Astrocyte of the spinal cord (primary cell): ENCODE measurements at places on chromosomes 7 and 10.

DNA sequence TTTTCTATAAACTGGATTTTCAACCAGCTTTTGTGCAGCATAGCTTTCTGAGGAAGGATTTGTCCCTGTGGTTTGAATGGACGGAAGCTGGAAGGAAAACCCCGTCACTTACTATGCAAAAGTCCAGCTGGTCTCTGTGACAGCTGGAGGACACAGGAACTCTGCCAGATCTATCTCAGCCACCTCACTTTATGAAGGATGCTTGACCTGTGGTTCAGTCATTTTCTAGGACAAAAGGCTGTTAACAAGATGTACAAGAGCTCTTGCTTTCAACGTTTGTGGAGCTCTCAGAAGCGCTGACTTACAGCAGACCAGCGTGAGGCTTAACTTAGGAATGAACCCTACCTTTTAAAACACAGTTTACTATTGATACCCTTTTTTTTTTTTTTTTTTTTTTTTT, 90.8 kb downstream of the CREM start:
- no peak for DNase-seq

GRCh38 chr10:56318816-56319215, 42.2 kb downstream of the ZWINT start:
- DNase-seq: no peak

GRCh38 chr7:132084776-132085388, 491.4 kb downstream of the PLXNA4 start:
- no peak for DNase-seq

GRCh38 chr7:102317231-102318059, 30.8 kb downstream of the SH2B2 start:
- no peak for DNase-seq

DNA sequence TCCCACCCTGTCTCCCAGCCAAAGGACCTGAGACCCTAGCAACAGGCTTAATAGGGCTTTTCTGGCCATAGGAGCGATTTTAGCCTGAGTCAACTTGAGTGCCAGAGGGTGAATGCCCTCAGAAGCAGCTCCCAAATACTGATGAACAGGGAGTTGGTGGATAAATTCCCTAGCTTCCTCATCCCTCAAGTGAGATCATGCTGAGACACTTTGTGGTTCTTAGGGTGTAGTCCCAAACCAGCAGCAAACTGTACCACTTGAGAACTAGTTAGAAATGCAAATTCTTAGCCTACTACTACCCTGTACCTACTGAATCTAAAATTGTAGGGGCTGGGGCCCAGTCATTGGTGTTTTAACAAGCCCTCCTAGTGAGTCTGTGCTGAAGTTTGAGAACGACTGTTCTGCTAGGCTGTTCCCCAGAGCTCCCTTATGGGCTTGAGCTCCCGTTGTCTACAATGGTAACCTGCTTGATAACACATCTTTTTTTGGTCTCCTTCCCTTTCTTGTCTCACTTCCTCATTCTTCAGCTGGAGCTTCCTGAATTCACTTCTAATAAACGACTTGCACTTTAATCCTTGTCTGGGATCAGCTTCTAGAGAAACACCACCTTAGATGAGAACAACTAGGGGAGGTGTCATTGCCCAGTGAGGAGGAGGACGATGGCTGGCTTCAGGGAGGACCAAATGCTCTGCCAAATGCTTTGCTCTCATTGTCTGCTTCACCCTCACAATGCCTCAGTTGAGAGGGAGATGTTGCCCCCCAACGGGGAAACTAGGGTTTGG, 18.2 kb upstream of the CDH23 start:
- DNase-seq: no peak

DNA sequence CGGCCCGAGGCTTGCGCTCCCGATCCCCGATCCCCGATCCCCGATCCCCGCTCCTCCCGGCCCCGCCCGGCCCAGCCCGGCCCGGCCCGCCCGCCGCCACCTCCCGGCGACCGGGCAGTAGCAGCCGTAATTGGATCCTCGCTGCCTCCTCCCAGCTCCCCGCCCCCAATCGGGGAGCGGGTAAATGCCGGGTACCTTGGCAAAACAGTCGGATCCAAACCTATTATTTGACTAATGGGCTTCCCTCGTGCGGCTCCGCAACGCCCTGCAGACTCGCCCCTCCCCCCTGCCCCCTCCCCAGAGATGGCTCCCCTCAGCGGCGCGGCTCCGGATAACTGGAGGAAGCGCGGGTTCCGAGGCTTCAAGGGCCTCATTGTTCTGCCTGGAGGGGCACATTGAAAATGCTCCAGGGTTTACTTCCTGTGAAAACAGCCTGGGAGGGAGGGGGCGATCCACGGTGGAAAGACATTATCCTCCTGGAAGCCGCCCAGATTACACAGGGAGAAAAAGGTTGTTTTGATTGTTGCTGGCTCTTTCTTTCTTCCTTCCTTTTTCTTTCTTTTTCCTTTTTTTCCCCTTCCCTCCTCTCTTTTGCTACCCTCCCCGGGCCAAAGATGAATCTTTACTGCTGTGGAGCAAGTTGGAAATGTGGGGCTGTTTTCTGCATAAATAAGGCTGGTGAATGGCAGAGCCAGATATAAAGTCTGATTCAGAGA, 94.7 kb upstream of the ZMIZ1 start:
- peak; percentile 79 for DNase-seq

GRCh38 chr10:128044186-128044585, 82.0 kb downstream of the MKI67 start:
- DNase-seq: no peak

- no peak for DNase-seq
Measured at GRCh38 chr7:111051832-111052231, 39.1 kb upstream of the LRRN3 start.

DNA sequence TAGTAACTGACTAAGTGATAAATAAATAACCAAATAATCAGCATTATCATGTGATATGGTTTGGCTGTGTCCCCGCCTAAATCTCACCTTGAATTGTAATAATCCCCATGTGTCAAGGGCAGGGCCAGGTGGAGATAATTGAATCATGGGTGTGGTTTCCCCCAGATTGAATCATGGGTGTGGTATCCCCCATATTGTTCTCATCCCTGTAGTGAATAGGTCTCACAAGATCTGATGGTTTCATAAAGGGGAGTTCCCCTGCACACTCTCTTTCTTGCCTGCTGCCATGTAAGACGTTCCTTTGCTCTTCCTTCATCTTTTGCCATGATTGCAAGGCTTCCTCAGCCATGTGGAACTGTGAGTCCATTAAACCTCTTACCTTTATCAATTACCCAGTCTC, 72.1 kb upstream of the NRP1 start:
- DNase-seq: no peak

DNA sequence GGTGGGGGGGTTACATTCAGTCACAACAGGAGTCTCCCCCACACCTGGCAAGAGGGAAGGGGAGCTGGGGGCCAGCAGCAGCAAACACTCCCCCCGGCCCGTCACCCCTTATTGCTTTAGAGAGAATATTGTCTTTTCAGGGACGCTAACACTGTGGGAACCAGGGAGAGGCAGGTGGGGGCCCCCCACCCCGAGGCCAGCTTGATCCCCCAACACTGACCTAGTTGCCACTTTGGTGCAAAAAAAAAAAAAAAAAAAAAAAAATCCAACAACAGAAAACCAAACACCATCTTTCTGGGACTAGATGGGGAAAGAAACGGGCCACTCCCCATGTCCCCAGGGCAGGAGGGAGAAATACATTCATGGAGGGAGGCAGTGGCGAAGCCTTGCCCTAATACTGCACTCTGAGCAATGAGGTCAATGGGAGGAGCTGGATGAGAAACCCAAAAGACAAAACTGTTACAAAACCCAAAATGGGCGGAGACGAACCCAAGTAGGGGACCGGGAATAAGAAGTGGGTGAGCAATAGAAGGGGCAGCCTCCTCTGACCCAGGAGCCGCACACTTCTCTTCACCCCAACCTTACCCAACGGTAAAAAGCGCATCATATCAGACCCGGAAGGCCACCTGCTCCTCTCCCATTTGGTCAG, 6.5 kb downstream of the GNB2 start:
- DNase-seq: no peak

- no peak for DNase-seq
Measured at GRCh38 chr10:22453320-22453719, 108.0 kb downstream of the SPAG6 start.

DNA sequence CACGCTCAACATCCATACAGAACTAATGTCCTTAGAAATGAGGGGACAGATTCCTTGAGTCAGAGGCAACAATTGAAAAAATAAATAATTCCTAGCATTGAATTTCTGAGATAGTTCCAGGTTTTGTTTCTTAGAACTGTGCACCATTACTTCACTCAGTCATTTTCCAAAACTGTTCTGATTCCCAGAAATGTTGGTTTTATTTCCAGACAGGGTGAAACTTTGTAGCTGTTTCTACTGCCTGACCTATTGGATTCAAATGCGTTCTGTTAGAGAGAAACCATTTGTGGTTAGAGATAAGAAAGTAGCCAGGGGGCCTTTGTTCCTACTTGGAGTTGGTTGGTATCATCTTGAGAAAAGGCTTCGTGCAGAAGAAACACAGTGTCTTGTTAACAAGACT, 8.1 kb upstream of the DEPP1 start:
- peak; percentile 38 for DNase-seq

GRCh38 chr10:89665302-89665701, 20.3 kb upstream of the PANK1 start:
- no peak for DNase-seq

GRCh38 chr10:117797296-117797695, 249.4 kb downstream of the RAB11FIP2 start:
- DNase-seq: no peak

- no peak for DNase-seq
Measured at GRCh38 chr10:3528823-3529403, 256.1 kb downstream of the KLF6 start.

GRCh38 chr10:31819391-31819820, 109.2 kb downstream of the ARHGAP12 start:
- DNase-seq: no peak

DNA sequence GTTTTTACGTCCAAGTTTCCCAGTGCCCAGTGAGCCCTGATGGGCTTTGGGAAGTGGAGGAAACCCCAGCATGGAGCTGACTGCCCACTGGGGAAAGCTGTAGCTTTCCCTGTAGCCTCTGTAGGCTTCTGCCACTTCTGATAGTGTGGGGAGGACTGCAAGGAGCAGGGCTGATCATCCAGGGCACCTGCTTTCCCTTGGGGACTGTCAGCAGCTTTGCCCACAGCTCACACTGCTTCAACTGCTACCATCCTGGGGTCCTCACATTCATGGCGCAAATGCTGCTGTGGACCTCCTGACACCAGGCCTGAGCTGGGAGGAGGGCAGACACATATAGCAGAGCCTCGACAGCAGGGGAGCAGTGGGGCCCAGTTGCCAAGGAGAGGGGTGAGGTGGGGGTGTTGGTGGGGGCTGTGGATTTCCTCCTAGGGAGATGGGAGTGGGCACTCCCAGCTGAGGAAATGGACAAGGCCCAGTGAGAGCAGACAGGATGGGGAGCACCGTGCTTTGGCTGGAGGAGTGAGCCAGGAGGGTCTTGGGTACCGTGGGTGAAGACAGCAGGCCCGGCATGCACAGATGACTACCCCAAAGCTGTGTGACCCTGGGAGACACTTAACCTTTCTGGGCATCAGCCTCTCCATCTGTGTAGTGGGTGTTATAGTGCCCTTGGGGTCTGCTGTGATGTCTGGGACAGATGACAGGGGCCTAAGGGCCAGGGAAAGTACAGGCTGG, 16.2 kb downstream of the RAMP3 start:
- no peak for DNase-seq

- DNase-seq: peak; percentile 49
Measured at GRCh38 chr7:140656548-140657515, 15.9 kb upstream of the ADCK2 start.

DNA sequence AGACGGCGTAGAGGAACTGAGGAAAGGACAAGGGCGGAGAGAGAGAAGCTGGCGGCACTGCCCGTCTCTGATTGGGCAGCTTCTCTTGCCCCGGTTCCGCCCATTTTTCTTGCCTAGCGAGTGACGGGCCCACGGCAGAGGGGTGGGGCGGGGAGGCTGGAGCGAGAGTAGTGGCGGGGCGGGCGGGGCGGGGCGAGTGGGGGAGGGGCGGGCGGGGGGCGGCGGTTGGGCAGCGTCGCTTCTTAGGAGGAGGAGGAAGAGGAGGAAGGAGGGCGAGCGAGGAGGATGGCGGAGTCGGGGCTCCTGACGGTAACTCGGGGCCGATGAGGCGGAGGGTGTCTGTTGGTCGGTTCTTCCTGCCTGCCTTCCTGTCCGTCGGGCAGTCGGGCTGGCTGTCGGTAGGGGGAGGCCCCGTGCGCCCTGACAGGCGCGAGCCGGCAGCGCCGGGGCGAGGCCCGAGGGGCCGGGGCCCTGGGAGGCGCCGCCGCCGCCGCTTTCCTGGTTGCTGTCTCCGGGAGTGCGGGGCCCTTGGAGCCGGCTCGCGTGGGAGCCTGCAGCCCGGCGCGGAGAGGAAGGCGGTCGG, at the start of gene SHOC2:
Gene SHOC2, plus strand, starts transcription at position 256 of the 583 bp plus-strand sequence. CDS start 44,755 bp downstream, outside the sequence.
- no peak for DNase-seq

- DNase-seq: no peak
Measured at GRCh38 chr10:61316676-61317265, 136.4 kb downstream of the TMEM26 start.

GRCh38 chr7:99833289-99833877, 5.6 kb downstream of the CYP3A43 start:
- no peak for DNase-seq

DNA sequence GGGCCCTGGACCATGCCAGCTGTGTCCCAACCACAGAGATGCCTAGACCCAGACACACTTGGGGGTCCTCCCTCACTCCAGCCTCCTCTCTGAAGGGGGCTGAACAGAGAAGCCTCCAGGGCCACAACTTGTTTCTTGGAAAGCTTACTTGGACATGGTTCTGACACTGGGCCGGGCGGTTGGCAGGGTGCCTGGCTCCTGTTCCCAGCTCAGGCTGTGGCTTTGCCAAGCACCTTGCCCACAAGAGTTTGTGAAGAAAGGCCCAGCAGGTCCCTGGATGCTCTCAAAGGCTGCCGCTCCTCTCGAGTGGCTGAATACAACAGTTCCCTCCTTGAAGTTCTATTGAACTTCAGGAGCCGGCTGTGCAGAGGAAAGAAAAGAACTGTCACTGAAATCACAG, 181.6 kb downstream of the PTPN20 start:
- no peak for DNase-seq

DNA sequence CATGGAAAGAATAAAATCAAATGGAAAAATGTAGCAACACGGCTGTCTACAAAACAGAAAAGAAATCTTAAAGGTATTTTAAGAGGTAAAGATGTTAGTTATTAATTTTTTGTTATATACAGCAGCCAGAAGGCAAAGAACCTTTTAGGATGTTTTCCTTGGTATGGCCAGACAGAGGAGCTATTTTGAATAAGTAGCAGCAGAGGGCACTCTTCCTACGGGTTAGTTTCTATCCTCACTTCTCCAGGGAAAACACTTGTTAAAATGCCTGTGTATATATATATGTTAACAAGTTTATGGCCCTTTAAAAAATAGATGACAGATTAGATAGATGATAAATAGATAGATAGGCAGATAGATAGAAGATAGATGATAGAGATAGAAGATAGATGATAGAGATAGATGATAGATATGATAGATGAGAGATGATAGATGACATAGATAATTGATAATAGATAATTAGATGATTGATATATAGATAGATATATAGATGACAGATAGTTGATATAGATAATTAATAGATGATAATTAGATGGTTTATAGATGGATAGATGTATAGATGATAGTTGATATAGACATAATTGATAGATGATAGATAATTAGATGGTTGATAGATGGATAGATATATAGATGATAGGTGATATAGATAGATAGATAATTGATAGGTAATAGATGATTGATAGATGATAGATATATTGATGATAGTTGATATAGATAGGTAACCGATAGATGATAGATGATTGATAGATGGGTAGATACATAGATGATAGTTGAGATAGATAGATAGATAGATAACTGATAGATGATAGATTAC, 57.8 kb upstream of the WIPF3 start:
- DNase-seq: peak; percentile 43
